CD4-positive, CD25-positive, alpha-beta regulatory T cell (primary cell): ENCODE measurements at places on chromosomes 2 and 18. TPM values are rescaled to one million over a fixed set of nuclear protein-coding genes. Genes with fewer than 3 reads are reported as not detected.

DNA sequence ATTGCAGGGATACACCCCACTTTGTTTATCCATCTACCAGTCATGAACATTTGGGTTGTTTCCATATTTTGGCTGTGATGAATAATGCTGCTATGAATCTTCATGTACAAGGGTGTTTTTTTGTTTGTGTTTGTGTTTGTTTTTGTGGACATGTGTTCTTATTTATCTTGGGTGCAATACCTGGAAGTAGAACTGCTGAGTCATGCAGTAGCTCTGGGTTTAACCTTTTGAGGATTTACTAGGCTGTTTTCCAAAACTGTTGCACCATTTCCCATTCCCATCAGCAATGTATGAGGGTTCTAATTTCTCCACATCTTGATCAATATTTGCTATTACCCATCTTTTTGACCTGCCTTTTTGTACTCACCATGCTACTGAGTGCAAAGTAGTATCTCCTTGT, 140.0 kb upstream of the CYP1B1 start:
- DNase-seq = no peak
- no peaks in the 10 kb centered on the region for H3K4me1 ChIP-seq
- peaks cover 6% of the 10 kb centered on the region for H3K27me3 ChIP-seq
- no peak overlapping the region for H3K27ac ChIP-seq

GRCh38 chr2:1972422-1972821, 228.1 kb upstream of the PXDN start:
- no peaks in the 10 kb centered on the region for H3K36me3 ChIP-seq
- H3K27ac ChIP-seq = no peak overlapping the region
- H3K4me1 ChIP-seq = no peaks in the 10 kb centered on the region
- DNase-seq = no peak

DNA sequence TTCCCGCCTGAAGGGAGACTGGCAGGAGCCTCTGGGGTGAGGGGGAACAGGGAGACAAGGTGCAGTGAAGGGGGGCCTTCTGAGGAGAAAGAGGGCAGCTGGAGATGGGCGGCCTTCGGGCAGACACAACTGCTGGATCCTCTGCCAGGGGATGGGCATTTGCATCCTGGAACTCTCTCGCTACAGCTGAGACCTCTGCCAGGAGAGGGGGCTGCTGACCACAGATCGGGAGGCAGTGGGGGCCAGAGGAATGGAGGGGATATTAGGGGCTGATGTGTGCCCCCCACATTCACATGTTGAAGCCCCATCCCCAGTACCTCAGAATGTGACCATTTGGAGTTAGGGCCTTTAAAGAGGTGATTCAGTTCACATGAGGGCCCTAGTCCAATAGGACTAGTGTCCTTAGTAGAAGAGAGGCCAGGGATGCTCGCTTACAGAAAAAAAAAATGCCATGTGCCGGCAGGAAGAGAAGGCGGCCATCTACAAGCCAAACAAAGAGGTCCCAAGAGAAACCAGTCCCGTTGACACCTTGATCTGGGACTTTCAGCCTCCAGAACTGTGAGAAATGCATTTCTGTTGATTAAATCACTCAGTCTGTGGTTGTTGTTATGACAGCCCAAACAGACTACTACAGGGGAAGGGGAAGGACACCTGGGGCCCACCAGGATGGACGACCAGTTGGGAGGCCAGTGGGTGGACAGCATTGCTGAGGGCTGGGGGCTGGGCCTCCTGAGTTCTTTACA, 50.0 kb downstream of the TRABD2A start:
- no peaks in the 10 kb centered on the region for H3K27me3 ChIP-seq
- no peak for DNase-seq
- no peak overlapping the region for H3K4me3 ChIP-seq
- H3K4me1 ChIP-seq = peaks cover 49% of the 10 kb centered on the region
- H3K27ac ChIP-seq = no peak overlapping the region

Gene PLGLB2
- polyA plus RNA-seq = 0.23 TPM

Gene WDSUB1
- polyA plus RNA-seq = 2.9 TPM

Gene UGT1A10
- polyA plus RNA-seq = not detected

- DNase-seq = no peak
- no peaks in the 10 kb centered on the region for H3K36me3 ChIP-seq
- no peak overlapping the region for H3K4me3 ChIP-seq
- no peaks in the 10 kb centered on the region for H3K4me1 ChIP-seq
- no peak overlapping the region for H3K27ac ChIP-seq
- no peaks in the 10 kb centered on the region for H3K27me3 ChIP-seq
Observed at GRCh38 chr2:124698979-124699565, 674.0 kb downstream of the CNTNAP5 start.

- no peaks in the 10 kb centered on the region for H3K4me1 ChIP-seq
- no peak overlapping the region for H3K27ac ChIP-seq
- H3K4me3 ChIP-seq = no peak overlapping the region
Observed at GRCh38 chr2:106642679-106643078, 155.5 kb downstream of the CD8B2 start.

- no peaks in the 10 kb centered on the region for H3K27me3 ChIP-seq
- no peaks in the 10 kb centered on the region for H3K36me3 ChIP-seq
- no peak for DNase-seq
- no peaks in the 10 kb centered on the region for H3K4me1 ChIP-seq
- no peak overlapping the region for H3K27ac ChIP-seq
Observed at GRCh38 chr18:62751977-62752376, 36.6 kb downstream of the PHLPP1 start.

Gene NEB
- polyA plus RNA-seq = 0.22 TPM

DNA sequence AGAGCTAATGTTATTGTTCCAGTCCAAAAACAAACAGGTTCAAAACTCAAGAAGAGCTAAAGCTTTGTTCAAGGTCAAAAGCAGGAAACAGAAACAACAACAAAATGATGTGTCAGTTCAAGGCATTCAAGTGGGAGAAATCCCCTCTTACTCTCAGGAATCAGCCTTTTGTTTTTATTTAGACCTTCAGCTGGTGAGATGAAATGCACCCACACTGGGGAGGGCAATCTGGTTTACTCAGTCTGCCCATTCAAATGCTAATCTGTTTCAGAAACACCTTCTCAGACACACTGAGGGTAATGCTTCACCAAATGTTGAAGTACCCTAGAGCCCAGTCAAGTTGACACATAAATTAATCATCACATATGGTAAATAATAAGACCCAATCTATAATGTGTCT, 150.6 kb downstream of the TMX3 start:
- no peak for DNase-seq
- no peaks in the 10 kb centered on the region for H3K27me3 ChIP-seq
- no peaks in the 10 kb centered on the region for H3K4me1 ChIP-seq
- H3K27ac ChIP-seq = no peak overlapping the region
- no peak overlapping the region for H3K4me3 ChIP-seq

Gene SLC4A3
- not detected for polyA plus RNA-seq

- H3K4me1 ChIP-seq = peaks cover 2% of the 10 kb centered on the region
- no peak overlapping the region for H3K27ac ChIP-seq
Observed at GRCh38 chr18:70089858-70090257, 115.6 kb downstream of the RTTN start.

- no peak for DNase-seq
- H3K36me3 ChIP-seq = no peaks in the 10 kb centered on the region
- H3K27me3 ChIP-seq = no peaks in the 10 kb centered on the region
- H3K4me1 ChIP-seq = no peaks in the 10 kb centered on the region
Observed at GRCh38 chr2:144102386-144102785, 417.5 kb downstream of the ZEB2 start.

Gene KATNAL2
- not detected for polyA plus RNA-seq

Gene IL1RL1
- polyA plus RNA-seq = not detected

DNA sequence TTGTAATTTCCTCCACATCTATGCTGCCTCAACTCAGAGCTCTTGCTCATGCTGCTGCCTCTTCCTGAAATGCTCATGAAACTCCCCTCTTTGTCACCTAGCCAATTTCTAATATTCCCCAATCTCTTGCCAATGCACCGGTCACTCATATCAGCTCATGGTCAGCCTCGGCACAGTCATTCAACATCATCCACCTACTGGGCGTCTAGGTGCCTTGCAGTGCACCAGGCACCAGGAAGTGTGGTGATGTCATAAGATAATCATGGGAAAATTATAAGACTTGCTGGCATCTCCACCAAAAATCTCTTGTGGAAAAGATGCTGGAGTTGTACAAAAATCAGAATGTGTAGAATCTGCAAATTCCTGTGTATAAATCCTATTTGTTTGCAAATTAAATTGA, 52.6 kb upstream of the RAB27B start:
- DNase-seq = no peak
- no peak overlapping the region for H3K4me3 ChIP-seq
- H3K27ac ChIP-seq = no peak overlapping the region
- no peaks in the 10 kb centered on the region for H3K4me1 ChIP-seq

Gene ZNF521
- not detected for polyA plus RNA-seq

DNA sequence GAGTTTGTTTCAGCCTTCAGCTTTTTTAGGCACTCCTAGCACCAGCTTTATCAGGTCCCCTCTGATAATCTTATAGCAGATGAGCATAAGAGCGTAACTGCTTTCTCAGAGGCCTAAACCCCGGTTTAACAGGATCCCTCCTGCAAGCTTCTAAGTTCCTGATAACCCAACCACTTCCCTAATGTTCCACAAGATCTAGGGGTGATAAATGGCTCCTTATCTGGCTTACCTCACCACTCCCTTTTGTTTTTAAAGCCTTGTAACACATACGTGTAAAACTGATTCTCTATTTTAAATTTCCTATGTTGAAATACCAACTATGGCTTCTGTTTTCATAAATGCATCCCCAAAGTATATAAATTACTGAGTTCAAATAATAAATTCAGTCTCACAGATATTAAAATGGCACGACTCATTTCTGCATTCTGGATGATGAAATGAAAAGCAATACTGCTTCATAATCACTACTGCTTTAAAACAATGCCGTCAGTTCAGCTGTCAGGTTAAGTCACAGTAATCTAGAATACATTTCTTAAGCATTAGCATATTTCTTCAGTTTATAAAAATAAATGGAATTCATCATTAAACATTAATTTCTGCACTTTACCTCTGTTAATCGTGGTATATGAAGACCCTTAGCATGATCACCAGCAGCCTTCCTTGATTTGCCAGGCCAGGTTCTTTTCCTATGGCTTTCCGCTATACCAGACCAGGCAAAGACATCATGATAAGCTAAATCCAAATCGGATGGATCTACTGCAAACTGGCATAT, 126.3 kb downstream of the C2orf74 start:
- H3K4me1 ChIP-seq = no peaks in the 10 kb centered on the region
- H3K36me3 ChIP-seq = peaks cover 66% of the 10 kb centered on the region
- H3K27ac ChIP-seq = no peak overlapping the region
- DNase-seq = no peak
- no peak overlapping the region for H3K4me3 ChIP-seq

Gene WNT10A
- polyA plus RNA-seq = 9.9 TPM

Gene SLC30A3
- not detected for polyA plus RNA-seq

- H3K27ac ChIP-seq = no peak overlapping the region
- peaks cover 3% of the 10 kb centered on the region for H3K4me1 ChIP-seq
- no peak overlapping the region for H3K4me3 ChIP-seq
- H3K27me3 ChIP-seq = peaks cover 16% of the 10 kb centered on the region
- no peaks in the 10 kb centered on the region for H3K36me3 ChIP-seq
- DNase-seq = no peak
Observed at GRCh38 chr18:12410081-12410481, 2.4 kb downstream of the PRELID3A start.

GRCh38 chr2:235903782-235904584, 264.2 kb downstream of the GBX2 start:
- H3K36me3 ChIP-seq = no peaks in the 10 kb centered on the region
- H3K4me1 ChIP-seq = no peaks in the 10 kb centered on the region
- no peak for DNase-seq
- no peak overlapping the region for H3K27ac ChIP-seq

DNA sequence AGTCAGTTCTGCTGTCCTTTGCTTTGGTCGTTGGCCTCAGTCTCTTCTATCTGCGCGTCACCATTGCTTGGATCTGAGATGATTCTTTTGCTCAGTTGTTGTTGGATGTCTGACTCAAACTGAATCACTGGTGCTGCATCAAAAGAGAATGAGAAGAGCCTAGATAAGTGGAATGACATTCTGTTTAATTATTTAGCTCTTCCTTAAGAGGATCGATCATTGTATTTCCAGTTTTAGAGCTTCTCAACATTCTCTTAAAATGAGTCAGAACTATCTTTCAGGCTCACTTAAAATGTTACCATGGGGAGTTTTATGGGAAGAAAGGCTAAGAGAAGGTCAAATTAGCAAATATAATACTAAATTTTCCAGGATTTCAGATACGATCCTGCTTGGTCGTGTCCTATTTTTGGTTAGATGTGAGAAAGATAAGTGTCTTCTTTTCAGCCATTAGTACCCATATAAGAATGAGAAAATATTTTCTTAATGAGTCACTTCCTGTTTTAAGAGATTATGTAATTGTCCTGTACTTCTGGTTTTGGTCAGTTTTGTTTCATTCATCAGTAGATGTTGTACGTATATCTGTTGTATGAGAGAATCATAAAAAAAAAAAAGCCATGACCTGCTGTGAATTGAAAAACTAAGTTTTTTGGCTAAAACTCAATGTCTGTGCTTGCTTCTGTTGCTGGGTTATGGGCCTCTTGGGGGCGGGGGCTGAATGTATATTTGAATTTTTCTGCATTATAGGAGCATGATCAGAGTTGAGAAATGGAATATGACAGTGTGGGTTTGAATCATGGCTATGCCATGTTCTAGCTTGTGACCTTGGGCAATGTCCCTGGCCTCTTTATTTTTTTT, 31.6 kb upstream of the CASP10 start:
- no peaks in the 10 kb centered on the region for H3K27me3 ChIP-seq
- peaks cover 72% of the 10 kb centered on the region for H3K36me3 ChIP-seq
- peaks cover 25% of the 10 kb centered on the region for H3K4me1 ChIP-seq
- H3K27ac ChIP-seq = peak overlapping the region; percentile 76

Gene MYO5B
- 0.03 TPM for polyA plus RNA-seq

GRCh38 chr2:147468349-147468748, 376.5 kb upstream of the ACVR2A start:
- no peaks in the 10 kb centered on the region for H3K27me3 ChIP-seq
- H3K4me3 ChIP-seq = no peak overlapping the region
- DNase-seq = no peak
- H3K27ac ChIP-seq = no peak overlapping the region

DNA sequence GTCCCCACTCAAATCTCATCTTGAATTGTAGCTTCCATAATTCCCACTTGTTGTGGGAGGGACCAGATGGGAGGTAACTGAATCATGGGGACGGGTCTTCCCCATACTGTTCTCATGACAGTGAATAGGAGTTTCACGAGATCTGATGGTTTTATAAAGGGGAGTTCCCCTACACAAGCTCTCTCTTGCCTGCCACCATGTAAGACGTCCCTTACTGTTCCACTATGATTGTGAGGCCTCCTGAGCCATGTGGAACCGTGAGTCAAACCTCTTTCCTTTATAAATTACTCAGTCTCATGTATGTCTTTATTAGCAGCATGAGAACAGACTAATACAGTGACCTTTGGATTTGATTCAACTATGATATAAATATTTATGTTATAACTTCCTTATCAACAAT, 78.0 kb downstream of the CYRIA start:
- H3K36me3 ChIP-seq = no peaks in the 10 kb centered on the region
- DNase-seq = no peak
- no peak overlapping the region for H3K27ac ChIP-seq
- H3K27me3 ChIP-seq = no peaks in the 10 kb centered on the region

Gene GATA6
- polyA plus RNA-seq = not detected

Gene MC5R
- polyA plus RNA-seq = not detected

GRCh38 chr2:240432430-240432819, 3.0 kb upstream of the GPC1 start:
- H3K36me3 ChIP-seq = no peaks in the 10 kb centered on the region
- H3K27ac ChIP-seq = no peak overlapping the region
- H3K4me3 ChIP-seq = no peak overlapping the region
- peaks cover 20% of the 10 kb centered on the region for H3K4me1 ChIP-seq
- no peak for DNase-seq

Gene IL37
- not detected for polyA plus RNA-seq

Gene SLC8A1
- polyA plus RNA-seq = not detected

- no peak for DNase-seq
- no peak overlapping the region for H3K27ac ChIP-seq
- no peaks in the 10 kb centered on the region for H3K4me1 ChIP-seq
- H3K27me3 ChIP-seq = no peaks in the 10 kb centered on the region
- H3K4me3 ChIP-seq = no peak overlapping the region
- no peaks in the 10 kb centered on the region for H3K36me3 ChIP-seq
Observed at GRCh38 chr18:65623676-65624075, 127.1 kb upstream of the CDH7 start.

Gene IGFBP5
- not detected for polyA plus RNA-seq
